ENCODE measurements at places on chromosomes 13 and 19.

DNA sequence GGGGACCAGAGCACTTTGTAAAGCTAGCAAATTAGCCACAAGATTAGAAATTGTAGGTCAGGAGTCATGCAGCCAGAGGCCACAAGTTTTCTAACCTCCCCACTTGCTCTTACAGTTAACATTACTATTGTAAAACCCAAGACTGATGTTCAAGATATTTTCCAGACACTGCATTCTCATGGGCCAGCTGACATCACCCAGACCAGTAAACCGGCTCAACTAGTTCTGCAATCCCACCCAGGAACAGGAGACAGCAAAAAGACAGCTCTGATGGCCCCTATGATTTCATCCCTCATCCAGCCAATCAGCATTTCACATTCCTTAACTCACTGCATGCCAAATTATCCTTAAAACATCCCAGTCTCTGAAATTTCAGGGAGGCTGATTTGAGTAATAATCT, 178.5 kb downstream of the PRR20E start:
- DNase-seq: no peak

DNA sequence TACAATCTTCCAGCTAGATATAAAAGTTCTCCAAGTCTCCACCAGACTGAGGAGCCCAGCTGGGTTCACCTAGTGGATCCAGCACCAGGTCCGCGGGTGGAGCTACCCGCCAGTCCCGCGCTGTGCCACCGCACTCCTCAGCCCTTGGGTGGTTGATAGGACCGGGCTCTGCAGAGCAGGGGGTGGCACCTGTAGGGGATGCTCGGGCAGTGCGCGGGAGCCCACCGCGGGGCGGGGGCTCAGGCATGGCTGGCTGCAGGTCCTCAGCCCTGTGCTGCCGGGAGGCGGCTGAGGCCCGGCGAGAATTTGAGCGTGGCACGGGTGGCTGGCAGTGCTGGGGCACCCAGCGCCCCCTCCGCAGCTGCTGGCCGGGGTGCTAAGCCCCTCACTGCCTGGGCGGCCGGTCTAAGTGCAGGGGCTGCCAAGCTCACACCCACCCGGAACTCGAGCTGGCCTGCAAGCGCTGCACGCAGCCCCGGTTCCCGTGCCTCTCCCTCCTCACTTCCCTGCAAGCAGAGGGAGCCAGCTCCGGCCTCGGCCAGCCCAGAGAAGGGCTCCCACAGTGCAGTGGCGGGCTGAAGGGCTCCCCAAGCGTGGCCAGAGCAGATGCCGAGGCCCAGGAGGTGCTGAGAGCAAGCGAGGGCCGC, 542.8 kb upstream of the PCDH9 start:
- peak; percentile 60 for DNase-seq

- no peak for DNase-seq
Observed at GRCh38 chr13:23458989-23459388, 25.5 kb upstream of the SACS start.

GRCh38 chr13:44498969-44499368, 77.2 kb downstream of the TSC22D1 start:
- no peak for DNase-seq

DNA sequence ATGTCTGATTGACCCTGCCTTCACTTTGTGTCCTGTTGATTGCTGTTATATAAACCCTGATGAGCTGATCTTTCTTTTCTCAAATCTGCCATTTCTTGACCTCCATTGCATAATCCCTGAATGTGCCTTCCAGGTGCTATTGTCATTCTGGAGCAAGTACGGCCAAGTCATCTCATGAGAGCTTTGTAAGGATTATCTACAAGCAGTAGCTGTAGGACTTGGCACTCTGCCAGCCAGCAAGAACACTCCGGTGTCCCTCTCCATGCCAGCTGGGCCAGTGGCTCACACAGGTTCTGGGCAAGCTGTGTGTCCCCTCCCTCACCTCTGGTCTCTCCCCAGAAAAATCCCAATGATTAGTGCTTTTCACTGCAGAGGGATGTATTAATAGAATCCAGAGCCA, 348.1 kb downstream of the FOXO1 start:
- no peak for DNase-seq

DNA sequence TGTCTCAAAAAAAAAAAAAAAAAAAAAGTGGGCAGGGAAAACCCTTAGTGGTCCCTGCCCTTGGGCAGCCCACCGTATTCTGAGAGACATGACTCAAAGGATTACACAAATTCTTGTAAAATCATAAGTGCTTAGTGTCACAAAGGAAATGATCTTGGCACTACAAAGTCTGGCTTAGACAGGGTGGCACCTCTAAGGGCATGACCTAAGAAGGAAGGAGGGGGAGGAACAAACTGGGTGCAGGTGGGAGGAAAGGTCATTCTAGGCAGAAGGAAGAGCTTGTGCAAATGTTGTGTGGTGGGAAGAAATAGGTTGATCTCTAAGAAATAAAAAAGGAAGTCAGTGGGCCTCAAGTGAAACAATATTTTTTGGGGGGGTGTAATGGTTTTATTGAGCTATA, 10.4 kb downstream of the PNPLA6 start:
- no peak for DNase-seq

GRCh38 chr19:3369337-3370213, 3.2 kb downstream of the NFIC start:
- DNase-seq: no peak
